ENCODE measurements at places on chromosomes 1 and 21. TPM values are rescaled to one million over a fixed set of nuclear protein-coding genes. Genes with fewer than 3 reads are reported as not detected.

DNA sequence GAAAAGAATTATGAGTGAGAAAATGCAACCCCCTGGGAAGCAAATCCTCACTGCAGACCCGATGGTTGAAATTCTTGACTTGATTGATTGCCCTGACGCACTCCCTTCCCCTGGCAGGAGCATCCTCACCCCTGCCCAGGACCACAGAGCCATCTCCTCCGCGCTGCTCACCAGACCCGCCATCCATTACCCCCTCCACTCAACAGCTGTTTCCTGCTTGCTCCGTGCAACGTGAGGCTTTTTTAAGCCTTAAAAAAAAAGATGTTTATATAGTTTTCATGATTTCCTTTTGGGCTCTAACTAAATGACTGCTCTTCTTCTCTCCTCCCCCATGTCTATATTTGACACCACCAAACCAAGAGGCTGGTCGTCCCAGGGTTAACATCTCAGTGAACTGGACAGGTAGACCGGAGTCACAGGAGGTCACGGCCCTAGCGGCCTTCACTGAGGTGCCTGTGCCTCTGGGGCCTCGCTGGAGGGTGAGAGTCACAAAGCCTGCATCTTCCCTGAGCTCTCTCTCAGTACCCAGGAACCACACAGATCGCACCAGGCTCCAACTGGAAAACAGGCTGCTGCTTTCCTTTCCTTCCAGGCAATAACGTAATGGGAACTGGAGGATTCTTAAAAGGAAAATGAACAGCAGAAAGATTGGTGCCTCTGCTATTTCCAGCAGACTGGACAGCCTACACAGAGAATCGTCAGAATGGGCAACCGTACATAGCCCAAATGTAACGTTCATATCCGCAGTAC, 49.8 kb downstream of the ZBTB18 start:
- no peak for DNase-seq

GNL2 gene
- 52.3 TPM for total RNA-seq

GRCh38 chr21:33769057-33769456, 126.8 kb downstream of the ITSN1 start:
- DNase-seq = no peak

SHISA4 gene
- total RNA-seq = 31.4 TPM

DNA sequence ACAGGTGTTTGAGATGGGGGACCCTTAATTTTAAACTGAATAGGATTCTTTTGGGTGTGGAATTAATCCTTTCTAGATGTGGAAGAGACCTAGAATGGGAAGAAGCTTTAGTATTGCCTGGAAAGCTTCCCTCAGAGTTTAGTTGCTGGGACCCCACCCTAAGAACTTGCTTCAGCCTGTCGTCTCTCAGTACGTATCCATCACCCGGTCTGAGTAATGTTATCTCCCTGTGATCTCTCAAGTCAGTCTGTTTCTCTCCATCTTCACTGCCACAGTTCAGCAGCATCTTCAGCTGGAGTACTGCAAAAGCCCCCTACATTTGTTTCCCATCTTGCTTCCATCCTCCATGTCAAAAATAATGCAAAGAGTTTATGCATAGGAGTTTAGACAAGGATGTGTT, 28.9 kb downstream of the CNST start:
- no peak for DNase-seq

GRCh38 chr21:33374450-33375096, 28.6 kb upstream of the IFNGR2 start:
- DNase-seq = no peak

DNA sequence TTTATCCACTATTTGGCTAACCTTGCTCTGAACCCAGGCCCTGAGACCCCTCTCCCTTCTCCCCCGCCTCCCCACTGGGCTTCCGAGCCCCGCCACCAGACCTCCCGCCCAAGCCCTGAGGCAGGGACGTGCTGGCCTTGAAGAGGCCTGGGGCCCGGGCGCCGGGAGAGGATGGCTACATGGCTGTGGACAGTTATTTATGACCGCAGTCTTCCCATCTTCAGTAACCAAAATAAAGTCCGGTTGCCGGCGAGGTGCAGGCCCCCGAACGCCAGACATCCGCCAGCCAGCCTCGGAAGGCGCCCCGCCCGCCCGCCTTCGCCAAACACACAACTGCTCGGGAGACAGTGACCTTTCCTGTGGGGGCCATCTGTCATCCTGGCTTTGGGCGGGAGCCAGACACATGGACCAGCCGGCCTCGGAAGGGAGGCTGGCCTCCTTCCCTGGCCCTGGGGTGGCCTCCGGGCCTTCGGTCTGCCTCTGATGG, 69.0 kb downstream of the DHRS3 start:
- DNase-seq = no peak

DNA sequence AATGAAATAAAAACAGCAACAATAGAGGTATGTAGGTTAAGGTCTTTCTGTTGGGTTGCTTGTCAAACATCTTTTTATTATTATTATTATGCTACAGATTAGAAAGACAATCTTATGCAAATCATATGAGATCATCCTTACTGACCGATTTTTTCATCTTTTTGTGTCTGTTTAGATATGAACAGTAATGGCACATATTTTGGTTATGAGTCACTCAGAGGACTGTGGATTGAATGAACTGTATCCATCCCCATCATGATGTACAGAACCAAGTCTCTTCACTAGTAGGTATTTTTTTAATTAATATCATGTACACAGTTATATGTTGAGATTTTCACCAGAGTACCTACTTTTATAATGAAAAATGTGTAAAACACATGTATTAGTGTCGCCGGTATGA, 159.1 kb downstream of the CHRM3 start:
- DNase-seq = no peak

SAMD13 gene
- total RNA-seq = 0.81 TPM

KISS1 gene
- total RNA-seq = not detected

TTC22 gene
- total RNA-seq = not detected

DNA sequence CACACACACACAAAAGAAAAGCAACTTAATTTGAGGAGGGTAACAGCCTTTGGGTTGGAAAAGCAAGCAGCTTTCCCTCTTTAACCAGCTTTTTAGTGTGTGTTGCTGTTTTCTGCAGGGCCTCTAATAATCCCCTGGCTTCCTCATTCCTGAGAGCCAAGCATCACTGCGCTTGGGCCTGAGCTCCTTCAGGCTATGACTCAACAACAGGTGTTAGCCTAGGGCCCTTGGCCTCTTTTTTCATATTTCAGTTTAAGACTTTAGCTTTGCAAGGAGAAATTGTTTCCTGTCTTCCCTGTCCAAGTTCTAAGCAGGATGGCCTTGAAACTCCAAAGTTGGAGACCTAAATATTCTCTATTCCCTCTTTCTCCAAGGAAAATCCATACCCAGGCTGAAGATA, 26.2 kb upstream of the SNX27 start:
- DNase-seq = no peak

MMEL1 gene
- total RNA-seq = not detected

DNA sequence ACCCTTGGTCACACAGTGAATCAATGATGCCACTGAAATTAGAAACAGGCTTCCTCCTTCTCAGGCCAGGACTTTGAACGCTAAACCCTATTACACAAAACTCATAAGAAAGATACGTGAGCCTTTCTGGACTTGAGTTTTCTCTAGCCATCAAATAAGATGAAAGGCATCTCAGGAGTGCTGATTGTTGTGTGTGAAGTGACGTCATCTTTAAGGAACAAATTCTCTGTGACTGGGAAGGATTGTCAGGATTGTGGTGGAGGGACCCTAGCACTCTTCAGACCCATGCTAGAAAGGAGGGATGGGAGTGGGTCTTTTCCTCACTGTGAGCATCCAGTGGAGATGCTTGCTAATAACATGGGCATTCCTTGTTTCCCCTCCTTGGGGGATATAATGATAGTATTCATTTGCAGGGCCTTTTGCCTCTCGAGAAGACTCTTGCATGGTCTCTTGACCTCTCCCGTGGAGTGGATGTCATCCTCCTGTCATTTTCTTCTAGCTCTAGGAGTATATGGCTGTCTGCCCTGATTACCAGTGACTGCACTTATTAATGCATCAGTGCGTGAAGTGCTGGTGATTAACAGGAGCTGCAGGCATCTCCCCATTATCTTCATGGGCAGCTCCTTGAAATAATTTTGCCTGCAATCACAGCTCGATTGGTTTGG, 39.9 kb downstream of the SPATA46 start:
- no peak for DNase-seq

CELA3B gene
- not detected for total RNA-seq

DNA sequence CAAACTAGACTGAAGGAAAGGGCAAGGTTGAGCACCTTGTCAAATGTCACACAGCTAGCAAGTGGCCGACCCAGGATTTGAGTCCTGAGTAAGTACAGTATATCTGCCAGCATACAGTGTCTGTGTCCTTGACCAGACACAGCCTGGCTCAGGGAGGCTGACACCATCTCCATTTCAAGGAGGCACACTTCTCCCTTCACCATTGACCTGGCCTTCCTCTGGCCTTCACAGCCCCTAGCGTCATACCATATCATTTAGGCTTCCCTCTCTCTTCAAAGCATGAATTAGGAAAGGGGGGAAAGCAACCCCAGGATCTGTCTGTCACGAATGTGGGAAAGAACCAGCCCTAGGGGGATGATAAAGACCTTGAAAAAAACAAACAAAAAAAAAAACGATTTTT, 155.6 kb downstream of the PLPP3 start:
- DNase-seq = no peak

CRABP2 gene
- total RNA-seq = 146 TPM

PTPN7 gene
- not detected for total RNA-seq

DNA sequence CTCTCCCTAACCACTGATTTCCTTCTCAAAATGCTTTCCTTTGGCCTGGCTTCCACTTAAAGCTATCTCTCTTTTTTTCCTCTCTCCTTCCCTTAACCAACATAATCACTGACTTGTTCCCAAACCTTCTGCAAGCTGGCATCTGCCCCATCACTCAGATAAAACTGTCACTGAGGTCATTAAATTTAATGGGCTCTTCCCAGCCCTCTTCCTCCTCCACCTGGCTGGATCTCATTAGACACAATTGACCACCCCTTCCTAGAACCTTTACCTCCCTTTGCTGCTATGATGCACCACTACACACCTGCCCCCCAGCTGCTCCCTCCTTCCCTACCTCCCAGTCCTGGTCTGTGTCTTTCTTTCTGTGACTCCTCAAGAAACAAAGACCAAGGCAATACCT, 44.0 kb upstream of the GJB5 start:
- DNase-seq = no peak

DNA sequence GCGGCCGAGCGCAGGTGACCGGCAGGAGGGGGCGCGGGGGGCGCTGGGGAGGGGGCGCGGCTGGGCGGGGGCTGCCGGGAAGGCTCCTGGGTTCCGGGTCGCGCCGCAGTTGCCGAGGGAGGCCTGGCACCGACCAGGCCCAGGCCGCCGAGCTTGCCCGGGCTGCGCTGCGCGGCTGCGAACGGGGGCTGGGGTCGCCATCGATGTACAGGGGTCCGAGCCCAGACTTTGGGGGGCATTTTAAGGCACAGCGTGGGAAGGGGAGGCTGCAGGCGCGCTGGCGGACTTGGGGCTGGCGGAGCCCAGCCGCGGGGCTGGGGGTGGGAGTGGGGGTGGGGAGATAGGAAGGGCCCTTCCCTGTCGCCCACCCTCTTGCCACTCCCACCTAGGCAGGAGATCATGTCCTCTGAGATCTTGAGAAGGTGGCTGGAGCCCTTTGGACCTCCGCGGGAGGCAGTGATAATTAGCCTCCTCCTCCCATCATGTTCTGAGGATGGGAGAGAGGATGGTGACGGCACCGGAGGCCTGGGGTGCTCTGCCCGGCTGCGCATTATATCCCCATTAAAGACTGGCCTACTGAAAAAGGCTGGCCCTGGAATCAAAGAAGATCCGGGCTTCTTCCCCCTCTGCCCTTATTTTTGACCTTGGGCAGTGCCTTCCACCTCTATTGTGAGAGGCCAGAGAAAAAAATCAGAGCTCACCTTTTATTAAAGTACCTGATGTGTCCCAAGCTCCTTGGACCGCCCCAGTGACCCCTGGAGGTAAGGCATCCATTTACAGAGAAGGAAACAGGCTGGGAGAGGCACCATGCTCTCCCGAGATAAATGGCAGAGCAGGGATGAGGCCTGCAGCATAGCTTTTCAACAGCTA, 497 bp downstream of the FBXO44 start:
- DNase-seq = no peak

GRCh38 chr1:247373721-247374141, 42.1 kb upstream of the ZNF496 start:
- no peak for DNase-seq

DNA sequence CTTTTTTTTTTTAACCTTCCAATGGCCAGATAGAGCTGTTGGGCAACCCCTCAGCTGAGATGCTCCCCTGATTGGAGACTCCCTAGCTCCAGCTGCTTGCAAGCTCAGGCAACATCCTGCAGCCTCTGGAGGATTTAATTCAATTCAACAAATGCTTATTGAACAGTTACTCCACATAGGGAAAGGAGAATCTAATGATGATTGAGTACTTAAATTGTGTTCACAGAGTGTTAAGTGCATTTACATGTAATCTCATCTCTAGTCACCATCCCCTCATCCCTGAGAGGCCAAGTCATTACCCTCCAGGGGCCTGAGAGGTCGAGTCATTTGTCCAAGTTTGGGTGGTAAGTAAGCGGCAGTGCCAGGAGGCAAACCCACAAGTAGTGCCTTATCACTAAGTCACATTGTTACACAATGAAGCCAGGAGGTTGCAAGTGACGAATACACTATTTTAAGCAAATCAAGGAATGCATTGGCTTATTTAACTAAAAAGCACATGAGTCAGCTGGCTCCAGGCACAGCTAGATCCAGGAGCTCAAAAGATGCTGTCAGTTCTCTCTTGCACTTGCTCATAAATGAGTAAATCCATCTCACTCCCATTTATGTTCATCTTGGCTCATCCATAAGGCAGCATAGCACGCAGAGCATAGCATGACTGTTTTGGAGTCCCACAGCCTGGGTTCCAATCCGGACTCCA, 64.3 kb downstream of the OPTC start:
- no peak for DNase-seq

GRCh38 chr1:15207031-15207828, 39.8 kb upstream of the FHAD1 start:
- no peak for DNase-seq

LIN28A gene
- total RNA-seq = not detected

PODN gene
- total RNA-seq = 6.5 TPM

LCE3D gene
- total RNA-seq = not detected

AMY2A gene
- not detected for total RNA-seq

- DNase-seq = no peak
Observed at GRCh38 chr21:27480841-27481261, 514.0 kb upstream of the ADAMTS5 start.

GRCh38 chr1:25735956-25736529, 64.0 kb upstream of the SELENON start:
- DNase-seq = no peak

- DNase-seq = no peak
Observed at GRCh38 chr1:224061436-224061835, 52.5 kb upstream of the FBXO28 start.

- DNase-seq = no peak
Observed at GRCh38 chr1:78291872-78292271, 198.9 kb upstream of the PTGFR start.

Measured in osteocyte (in vitro differentiated cells).